ENCODE measurements at places on chromosomes 4 and X. TPM values are rescaled to one million over a fixed set of nuclear protein-coding genes. Genes with fewer than 3 reads are reported as not detected.

MTMR8 gene
- total RNA-seq, result 5.0 TPM

STPG2 gene
- not detected for total RNA-seq

DNA sequence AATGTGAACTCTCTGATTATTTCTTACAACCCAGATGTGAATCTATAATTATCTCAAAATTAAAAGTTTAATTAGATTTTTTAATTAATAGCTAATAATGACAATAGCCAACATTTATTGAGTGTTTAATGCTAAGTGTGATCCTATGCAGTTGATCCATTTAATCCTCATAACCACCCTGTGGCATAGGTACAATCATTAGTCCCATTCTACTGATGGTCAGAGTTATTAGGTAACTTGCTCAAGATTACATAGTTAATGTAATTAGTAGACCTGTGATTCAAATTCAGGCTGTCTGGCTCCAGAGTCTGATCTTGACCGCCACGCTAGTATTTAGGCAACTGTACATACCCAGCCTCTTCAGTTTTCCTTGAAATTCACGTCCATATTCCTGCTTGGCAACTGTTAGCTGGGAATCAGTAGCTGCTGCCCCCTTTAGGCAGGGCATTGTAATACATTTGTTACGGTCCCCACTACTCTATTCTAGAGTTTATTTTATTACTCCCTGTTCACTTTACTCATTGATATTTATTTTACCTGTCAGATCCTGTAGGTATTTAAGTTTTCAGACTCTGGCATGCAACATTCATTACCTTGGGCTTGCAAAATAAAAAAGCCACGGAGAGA, 20.6 kb upstream of the TEC start:
- no peak overlapping the region for H3K4me3 ChIP-seq
- H3K27me3 ChIP-seq, result no peaks in the 10 kb centered on the region

GLRA3 gene
- not detected for total RNA-seq

DNA sequence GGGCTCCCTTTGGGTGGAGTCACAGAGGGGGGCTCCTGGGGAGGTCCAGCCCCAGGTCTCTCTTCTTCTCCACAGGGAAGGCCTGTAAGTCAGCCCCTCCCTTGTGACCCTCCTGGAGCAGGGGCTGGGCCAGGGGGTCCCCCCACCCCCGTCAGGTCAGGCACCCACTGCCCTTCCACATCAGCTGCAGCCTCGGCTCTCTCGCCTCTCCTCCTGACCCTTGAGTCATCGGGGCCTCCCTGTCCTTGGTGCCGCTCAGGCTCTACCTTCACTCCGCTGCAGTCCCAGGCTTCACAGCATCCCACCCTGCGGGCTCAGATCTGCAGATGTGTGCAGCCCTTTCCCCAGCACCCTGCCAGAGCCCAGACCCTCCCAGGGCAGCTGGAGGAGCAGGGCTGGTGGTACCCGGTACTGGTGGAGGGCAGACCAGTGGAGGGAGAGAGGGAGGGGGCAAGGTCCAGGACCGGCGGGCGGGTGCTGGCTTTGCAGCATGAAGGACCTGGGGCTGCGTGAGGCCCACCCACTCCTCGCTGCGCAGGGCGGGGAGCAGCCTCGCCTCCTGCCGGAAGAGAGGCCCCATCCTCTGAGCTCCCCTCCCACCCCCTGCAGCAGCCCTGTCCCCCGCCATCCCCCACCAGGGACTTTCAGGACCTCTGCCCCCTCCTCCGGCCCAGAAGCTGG, 117.1 kb downstream of the FAM53A start:
- H3K27ac ChIP-seq, result no peak overlapping the region
- no peaks in the 10 kb centered on the region for H3K36me3 ChIP-seq
- peaks cover 6% of the 10 kb centered on the region for H3K27me3 ChIP-seq
- no peak for DNase-seq

TMEM31 gene
- not detected for total RNA-seq

GRCh38 chr4:41579526-41579925, 41.6 kb downstream of the LIMCH1 start:
- no peaks in the 10 kb centered on the region for H3K4me1 ChIP-seq
- H3K4me3 ChIP-seq, result no peak overlapping the region
- no peaks in the 10 kb centered on the region for H3K36me3 ChIP-seq
- no peaks in the 10 kb centered on the region for H3K27me3 ChIP-seq
- no peak overlapping the region for H3K27ac ChIP-seq

DNA sequence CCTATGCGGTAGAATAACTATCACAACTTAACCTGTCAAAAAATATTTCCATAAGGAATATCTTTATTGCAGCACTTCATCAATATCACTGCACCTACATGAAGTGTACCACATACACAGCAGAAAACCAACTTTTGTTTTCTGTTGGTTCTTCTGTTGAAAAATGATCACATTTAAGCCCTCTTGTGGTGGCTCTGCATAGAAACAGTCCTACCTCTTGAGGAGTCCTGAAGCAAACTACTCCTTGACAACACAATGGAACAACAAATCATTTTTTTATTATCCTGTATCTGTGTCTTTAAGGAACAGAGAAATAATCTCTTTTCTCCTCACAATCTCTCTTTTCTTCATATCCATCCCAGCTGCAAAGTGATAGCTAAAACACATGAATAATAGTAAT, 39.8 kb upstream of the ATOH1 start:
- H3K27ac ChIP-seq, result no peak overlapping the region
- H3K27me3 ChIP-seq, result no peaks in the 10 kb centered on the region
- H3K36me3 ChIP-seq, result no peaks in the 10 kb centered on the region
- DNase-seq, result no peak
- H3K4me3 ChIP-seq, result no peak overlapping the region
- H3K4me1 ChIP-seq, result no peaks in the 10 kb centered on the region

SULT1B1 gene
- 3.3 TPM for total RNA-seq

RHOXF2 gene
- not detected for total RNA-seq

IGSF1 gene
- not detected for total RNA-seq
